Fibroblast of skin of right biceps (primary cell): ENCODE measurements at places on chromosomes 7 and 10.

- DNase-seq = no peak
These were observed 63.0 kb downstream of the ABRAXAS2 start for GRCh38 chr10:124864421-124865193.

DNA sequence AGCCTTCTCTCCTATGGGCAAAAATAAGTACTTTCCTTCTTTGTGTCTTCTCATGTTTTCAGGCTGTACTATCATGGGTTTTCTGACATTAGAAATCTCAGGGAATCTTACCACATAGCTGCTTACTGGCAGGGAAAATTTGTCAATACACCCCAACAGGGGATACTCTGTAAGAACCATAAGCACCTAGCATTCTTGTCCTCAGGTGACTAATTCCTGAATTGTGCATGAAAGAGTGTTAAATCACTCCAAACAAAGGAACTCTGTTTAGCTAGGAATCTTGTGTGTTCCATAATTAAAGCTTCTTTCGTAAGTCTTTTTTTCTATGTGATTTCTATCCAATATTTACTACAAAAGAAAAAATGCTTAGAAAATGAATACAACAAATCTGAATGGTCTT lies 206.7 kb upstream of the POT1 start:
- no peak for DNase-seq

DNA sequence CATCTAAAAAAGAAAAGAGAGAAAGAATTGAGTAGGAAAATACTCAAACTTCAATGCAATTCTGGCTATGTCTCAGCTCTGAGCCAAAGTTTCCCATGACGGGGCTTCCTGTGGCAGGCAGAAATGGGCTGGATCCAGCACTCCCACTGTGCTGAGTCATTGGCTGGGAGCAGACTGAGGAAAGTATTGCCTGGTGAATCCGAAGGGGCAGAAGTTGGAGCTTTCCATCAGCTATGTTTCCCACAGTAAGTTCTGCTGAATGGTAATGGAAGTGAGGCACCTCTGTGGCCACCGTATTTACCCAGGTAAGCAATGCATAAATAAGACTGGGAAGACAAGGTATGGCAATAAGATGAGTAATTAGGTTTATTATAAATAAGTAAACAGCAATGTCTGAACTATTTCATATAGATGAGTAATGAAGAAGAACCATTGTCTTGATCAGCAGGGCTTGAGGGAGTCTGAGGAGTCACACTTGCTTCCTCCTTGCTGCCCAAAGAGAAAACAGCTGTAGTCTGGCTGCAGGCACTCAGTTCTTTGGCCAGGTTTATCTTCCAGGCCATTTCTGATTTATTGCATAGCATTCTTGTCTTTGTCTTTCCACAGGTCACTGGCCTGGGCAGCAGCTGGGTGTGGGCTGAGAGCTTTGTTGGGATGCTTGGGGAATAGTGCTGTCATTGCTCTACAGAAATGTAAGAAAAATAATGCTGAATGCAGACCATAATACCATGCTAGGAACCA lies 255.3 kb downstream of the DNAJB9 start:
- peak; percentile 87 for DNase-seq

- DNase-seq = no peak
These were observed 120.2 kb downstream of the TEX36 start for GRCh38 chr10:125562737-125563136.

DNA sequence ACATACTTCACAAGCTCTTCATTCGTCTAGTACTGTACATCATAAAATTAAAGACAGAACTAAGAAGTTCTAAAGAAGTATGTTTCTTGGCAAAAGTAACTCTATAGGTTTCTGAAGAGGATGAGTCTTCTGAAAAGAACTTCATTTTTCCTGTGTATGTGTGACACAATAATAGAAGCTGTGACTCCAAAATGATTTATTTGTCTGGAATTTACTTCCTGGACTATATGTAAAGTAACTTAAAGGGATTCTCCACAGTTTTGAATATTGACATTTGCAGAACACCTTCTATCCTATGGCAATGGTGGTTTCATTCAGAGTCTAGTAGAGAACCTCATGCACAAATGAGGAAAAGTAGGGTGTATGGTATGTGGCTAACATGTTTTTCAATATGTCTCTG lies 19.8 kb upstream of the CLDN12 start:
- peak; percentile 89 for DNase-seq

DNA sequence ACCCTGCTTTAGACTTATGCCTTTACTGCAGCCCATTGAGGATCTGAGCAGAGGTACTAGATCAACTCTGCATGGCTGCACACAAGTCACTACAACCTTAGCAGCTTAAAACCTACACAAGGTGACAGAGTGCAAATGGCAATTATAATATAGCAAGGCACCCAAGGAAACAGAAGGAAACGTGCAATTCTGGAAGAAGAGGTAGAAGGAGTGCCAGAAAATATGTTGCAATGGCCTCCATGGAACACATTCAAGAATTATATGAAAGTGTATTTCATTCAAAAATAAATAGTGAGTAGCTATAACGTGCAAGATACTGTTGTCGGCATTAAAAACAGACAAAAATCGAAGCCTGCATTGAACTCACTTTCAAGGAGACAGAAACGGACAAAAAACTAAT lies 2.9 kb upstream of the AKR1C8 start:
- no peak for DNase-seq

DNA sequence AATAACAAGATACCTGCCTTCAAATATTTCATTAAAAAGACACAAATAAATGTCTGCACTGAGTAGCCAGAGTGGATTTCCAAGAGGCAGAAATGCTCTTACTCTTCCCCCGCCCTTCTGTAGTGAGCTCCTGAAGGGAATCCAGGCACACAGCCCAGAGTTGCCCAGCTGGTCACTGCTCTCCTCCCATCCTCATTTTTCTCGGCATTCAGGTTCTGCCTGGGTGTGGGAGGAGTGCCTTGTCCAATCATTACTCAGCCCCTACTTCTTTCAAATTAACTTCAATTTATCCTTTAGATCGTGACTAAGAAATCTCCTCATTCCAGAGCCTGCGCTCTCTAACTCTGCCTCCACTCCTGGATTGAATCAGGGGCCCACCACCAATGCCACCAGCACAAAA lies 12.2 kb downstream of the CCDC6 start:
- peak; percentile 66 for DNase-seq

GRCh38 chr10:99555825-99556523 lies 23.2 kb downstream of the NKX2-3 start:
- no peak for DNase-seq

- peak; percentile 62 for DNase-seq
These were observed 62.9 kb upstream of the FAM171A1 start for GRCh38 chr10:15433850-15434537.

DNA sequence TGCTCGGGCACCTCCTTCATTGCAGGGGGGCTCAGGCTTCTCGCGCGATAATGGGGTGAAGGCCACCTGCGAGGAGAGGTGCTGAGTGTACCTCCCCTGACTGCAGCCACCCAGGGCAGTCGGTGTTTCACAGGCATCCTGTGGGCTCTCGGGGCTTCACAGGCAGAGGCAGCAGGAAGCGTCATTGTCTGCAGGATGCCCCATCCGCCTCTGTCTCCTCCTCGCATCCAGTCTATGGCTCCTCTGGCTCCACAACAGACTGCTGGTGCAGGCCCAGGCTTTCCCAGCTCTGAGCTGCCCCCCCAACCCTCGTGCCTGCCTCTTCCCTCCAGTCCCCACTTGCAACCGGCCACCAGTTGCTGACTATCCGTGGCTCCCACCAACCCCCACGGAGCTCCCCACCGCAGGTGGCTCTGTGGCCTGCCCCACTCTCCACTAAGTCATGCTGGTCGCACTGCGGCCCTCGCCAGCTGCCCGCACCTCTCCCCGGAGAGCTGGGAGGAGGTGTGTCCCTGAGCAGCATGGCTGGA lies 36.5 kb downstream of the CAMK2B start:
- DNase-seq = no peak

- DNase-seq = peak; percentile 97
These were observed 33.7 kb upstream of the CABCOCO1 start for GRCh38 chr10:61628875-61629513.

DNA sequence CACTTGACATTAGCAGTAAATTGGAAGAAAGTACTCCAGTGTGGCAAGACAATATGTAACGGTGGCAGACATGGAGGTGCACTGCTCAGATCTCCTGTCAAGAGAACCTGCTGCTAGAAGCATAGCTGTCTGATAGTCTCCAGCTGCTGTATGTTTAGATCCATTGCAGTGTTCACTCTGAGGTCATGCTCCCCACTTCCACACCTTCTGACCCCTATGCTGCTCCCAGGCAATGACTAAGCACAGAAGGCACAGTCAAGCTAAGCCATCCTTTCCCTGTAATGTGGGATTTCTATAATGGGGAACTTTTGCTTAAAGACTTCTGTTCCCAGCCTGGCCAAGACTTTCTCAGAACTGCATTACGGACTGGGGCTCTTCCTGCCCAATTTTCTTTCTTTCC lies 315.8 kb downstream of the HPSE2 start:
- no peak for DNase-seq

DNA sequence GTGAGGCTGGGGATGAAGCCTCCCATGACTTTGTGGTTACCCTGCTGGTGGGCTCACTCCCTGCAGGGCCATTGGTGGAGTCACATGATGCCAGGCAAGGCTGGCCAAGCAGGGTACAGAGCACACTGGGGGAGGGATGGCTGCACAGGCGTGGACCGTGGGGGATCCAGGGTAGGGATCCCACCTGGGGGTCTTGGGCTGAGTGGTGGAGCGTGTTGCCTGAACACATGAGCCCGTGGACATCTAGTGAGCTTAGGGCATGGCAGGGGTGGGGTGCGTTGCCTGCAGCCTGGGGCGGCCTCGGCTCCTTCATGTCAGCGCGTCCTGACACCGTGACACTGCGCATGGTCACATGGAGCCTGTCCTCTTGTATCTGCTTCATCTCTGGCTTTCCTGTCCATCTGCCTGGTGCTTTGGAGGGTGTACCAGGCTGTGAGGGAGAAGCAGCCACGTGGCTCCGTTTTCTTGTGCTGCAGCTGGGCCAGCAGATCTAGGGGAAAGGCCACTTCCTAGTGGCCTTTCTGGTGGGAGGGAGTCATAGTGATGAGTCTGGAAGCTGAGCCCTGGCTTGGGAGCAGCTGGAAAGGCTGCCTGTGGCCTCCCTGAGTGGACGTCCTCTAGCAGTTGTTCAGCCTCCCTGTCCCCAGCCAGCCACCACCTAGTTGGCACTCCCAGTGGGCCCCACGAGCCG lies 96.2 kb downstream of the LHPP start:
- DNase-seq = no peak

- DNase-seq = no peak
These were observed 42.1 kb downstream of the ZNF277 start for GRCh38 chr7:112248598-112248997.

DNA sequence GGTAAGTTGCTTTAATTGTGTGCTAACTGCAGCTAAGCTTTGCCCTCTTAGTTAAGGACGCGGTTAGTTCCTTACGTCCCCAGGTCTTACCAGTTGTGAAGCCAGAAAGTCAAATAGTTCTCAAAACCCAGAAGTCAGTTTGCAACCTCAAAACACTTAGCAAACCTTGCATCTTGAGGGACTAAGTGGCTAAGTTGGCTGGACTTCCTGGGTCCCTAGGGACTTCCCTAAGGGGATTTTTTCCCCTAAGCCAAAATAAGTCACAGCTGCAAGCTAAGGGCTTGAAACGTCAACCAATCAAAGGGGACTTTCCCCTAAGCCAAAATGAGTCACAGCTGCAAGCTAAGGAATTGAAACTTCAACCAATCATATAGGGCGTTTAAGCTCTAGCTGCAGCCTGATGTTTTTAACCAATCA lies 36.2 kb upstream of the HECW1 start:
- peak; percentile 59 for DNase-seq

GRCh38 chr10:85280014-85280413 lies 951.6 kb downstream of the CCSER2 start:
- no peak for DNase-seq

DNA sequence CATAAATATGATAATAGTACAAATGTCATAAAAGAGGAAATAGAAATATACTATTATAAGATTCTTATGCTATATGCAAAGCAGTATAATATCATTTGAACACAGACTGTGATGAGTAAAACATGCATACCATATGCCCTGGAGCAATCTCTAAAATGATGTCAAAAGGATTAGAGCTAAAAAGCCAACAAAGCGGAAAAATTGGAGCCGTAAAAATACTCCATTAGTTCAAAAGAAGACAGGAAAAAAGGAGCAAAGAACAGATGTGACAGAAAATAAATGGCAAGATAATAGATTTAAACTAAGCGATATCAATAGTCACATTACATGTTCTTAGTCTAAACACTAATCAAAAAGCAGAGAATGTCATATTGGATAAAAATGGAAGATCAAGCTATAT lies 191.0 kb upstream of the PLPP4 start:
- no peak for DNase-seq

DNA sequence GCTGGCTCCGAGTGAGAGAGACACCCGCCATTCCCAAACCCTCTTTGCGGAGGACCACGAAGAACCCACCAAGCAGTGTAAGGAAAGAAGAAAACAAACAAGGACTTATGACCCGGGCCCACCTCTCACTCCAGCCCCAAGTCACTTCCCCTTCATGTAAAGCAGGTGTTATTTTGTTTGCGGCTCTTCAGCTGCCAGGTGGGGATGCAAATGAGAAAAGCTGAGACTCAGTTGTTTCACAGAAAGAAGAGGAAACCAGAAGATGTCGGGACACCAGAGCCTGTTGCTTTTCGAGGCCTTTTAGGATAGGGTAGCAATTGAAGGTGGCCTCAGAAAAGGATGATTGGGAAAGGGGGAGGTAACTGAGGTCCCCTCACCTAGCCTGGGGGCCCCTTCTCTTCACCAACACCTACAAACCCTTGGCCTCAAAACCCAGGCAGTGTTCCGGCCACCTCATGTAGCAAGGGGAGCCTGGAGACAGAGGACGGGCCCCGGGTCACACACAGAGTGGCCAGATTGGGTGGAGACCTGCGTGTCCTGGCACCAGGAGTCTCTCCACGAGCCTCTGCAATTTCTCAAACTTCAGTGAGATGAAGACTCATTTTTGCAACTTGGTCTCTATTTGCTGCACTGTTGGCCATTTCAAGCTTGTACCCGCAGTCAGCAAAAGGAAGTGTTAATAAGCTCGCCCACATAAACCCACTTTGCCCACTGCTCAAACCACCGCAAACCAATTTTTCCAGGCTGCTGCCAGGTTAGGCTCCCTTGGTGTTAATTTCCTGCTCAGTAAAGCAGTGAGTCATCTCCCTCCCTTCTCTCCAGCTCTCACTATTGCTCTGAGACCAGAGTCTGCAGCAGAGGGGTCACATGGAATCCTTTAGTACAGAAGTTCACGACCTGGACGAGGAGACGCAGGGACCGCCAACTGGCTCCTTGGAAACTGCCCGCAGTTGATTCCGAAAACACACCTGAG lies 45.5 kb downstream of the AOC1 start:
- DNase-seq = no peak

GRCh38 chr7:103124429-103124979 lies 24.4 kb downstream of the NAPEPLD start:
- DNase-seq = no peak
